ENCODE measurements at places on chromosomes 3 and 15. TPM values are rescaled to one million over a fixed set of nuclear protein-coding genes. Genes with fewer than 3 reads are reported as not detected.

Gene SEMA3F
- total RNA-seq = 46.2 TPM

Gene TRPM1
- total RNA-seq = 0.19 TPM

Gene RSRC1
- total RNA-seq = 39.6 TPM

Gene WDR49
- total RNA-seq = 3.2 TPM

Gene NR2E3
- not detected for total RNA-seq

Gene BCL6
- total RNA-seq = 174 TPM

Gene SLC22A14
- total RNA-seq = not detected

Gene CCR8
- not detected for total RNA-seq

Gene FETUB
- total RNA-seq = not detected

Gene DNASE1L3
- total RNA-seq = 5.3 TPM

Gene CCDC54
- total RNA-seq = not detected

Gene ADPGK
- total RNA-seq = 67.9 TPM

Gene LNP1
- total RNA-seq = 1.6 TPM

Gene FILIP1L
- 31.3 TPM for total RNA-seq

Gene DISP2
- 1.1 TPM for total RNA-seq

Gene MYRIP
- 2.7 TPM for total RNA-seq

Gene WDR93
- total RNA-seq = 0.28 TPM

Gene MEX3B
- total RNA-seq = 0.94 TPM

Gene CFAP100
- total RNA-seq = not detected

Data from omental fat pad (tissue), 4 donors.